Activated CD8-positive, alpha-beta memory T cell treated with anti-CD3 and anti-CD28 coated beads for 24 hours (primary cell): ENCODE measurements at places on chromosomes 16 and 17.

- DNase-seq: peak; percentile 71
These were observed 7.4 kb upstream of the TMEM204 start for GRCh38 chr16:1525871-1526607.

DNA sequence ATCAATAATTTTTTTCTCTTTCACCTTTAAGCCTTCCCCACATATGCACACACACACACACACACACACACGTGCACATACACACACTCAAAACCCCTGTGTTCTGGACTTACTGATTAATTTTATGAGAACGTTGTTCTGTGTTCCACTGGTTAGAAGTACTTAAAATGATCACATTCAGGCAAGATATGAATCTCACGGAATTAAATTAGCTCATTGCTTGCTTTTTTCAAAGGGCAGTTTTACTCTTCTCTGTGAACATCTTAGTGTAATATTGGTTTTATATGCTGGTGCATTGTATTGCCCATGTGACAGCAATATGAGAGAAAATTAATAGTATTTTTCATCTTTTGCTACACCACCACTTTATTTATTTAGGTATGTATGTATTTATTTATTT is 377.3 kb upstream of the RBFOX1 start:
- no peak for DNase-seq

GRCh38 chr17:77385750-77386501 is 245.2 kb downstream of the SEC14L1 start:
- no peak for DNase-seq

GRCh38 chr16:57906382-57907316 is 64.3 kb downstream of the CNGB1 start:
- DNase-seq: peak; percentile 63
